ENCODE measurements at places on chromosomes 2 and 18. TPM values are rescaled to one million over a fixed set of nuclear protein-coding genes. Genes with fewer than 3 reads are reported as not detected.

Gene TUBA3E
- not detected for total RNA-seq

Gene REG3A
- not detected for total RNA-seq

GRCh38 chr2:184729581-184729980, 131.3 kb downstream of the ZNF804A start:
- H3K36me3 ChIP-seq: no peaks in the 10 kb centered on the region
- no peak overlapping the region for H3K4me3 ChIP-seq
- H3K27ac ChIP-seq: no peak overlapping the region
- no peaks in the 10 kb centered on the region for H3K27me3 ChIP-seq
- no peaks in the 10 kb centered on the region for H3K4me1 ChIP-seq

- H3K36me3 ChIP-seq: no peaks in the 10 kb centered on the region
- H3K27me3 ChIP-seq: no peaks in the 10 kb centered on the region
- H3K4me1 ChIP-seq: no peaks in the 10 kb centered on the region
- no peak for DNase-seq
- no peak overlapping the region for H3K27ac ChIP-seq
- H3K4me3 ChIP-seq: no peak overlapping the region
Observed at GRCh38 chr2:119513832-119514231, 10.5 kb downstream of the SCTR start.

DNA sequence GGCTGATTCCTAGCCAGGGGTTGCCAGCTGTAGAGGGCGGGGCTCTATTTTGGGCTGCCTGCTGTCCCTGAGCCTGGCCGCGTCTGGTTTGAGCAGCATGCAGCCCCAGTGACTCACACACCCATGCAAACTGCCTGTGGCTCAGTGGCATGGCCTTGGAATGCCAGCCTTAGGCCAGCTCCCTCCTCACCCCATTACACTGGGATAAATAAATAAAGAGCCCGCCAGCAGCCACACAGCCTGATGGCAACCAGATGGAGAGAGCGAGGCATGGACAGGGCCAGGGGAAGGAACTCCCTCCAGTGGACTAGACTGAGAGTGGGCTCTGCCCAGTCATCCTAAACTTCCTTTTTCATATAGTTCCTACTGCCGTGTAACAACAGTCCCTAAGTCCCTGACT, 18.3 kb downstream of the NHEJ1 start:
- no peaks in the 10 kb centered on the region for H3K27me3 ChIP-seq
- H3K27ac ChIP-seq: no peak overlapping the region
- peak; percentile 58 for DNase-seq
- no peaks in the 10 kb centered on the region for H3K4me1 ChIP-seq

- H3K36me3 ChIP-seq: no peaks in the 10 kb centered on the region
- no peak overlapping the region for H3K27ac ChIP-seq
- DNase-seq: no peak
- H3K27me3 ChIP-seq: no peaks in the 10 kb centered on the region
- H3K4me3 ChIP-seq: no peak overlapping the region
Observed at GRCh38 chr18:38028946-38029345, 463.3 kb upstream of the CELF4 start.

GRCh38 chr2:120180066-120180465, 43.1 kb downstream of the TMEM185B start:
- no peak for DNase-seq
- H3K4me1 ChIP-seq: no peaks in the 10 kb centered on the region
